A549 treated with AZD2906 at 1 μM for 4 hours (cell line): ENCODE measurements at places on chromosomes 5 and 9. TPM values are rescaled to one million over a fixed set of nuclear protein-coding genes. Genes with fewer than 3 reads are reported as not detected.

The HTR4 gene
- total RNA-seq: not detected in 5 replicates

The PDE8B gene
- 1.7 to 2.3 TPM (median 2.0 TPM) in 5 replicates for total RNA-seq

The PCDHGA6 gene
- 0.11 to 0.28 TPM (median 0.24 TPM) in 5 replicates for total RNA-seq

The HSD17B3 gene
- 0.09 to 0.22 TPM (median 0.18 TPM) in 3 of 5 replicates, not detected in the others for total RNA-seq

The PCDHGA7 gene
- total RNA-seq: 0.71 to 1.2 TPM (median 0.76 TPM) in 5 replicates

The IL17B gene
- total RNA-seq: 0.09 to 0.17 TPM in 2 of 5 replicates, not detected in the others

The LCN1 gene
- 0.17 to 0.26 TPM (median 0.20 TPM) in 3 of 5 replicates, not detected in the others for total RNA-seq

The SLCO6A1 gene
- not detected in 5 replicates for total RNA-seq

The DIPK1B gene
- total RNA-seq: 6.1 to 9.8 TPM (median 9.3 TPM) in 5 replicates
